ENCODE measurements at places on chromosomes 13 and 19. TPM values are rescaled to one million over a fixed set of nuclear protein-coding genes. Genes with fewer than 3 reads are reported as not detected.

The NLRP11 gene
- polyA plus RNA-seq = 0.17 TPM

The CEACAM3 gene
- polyA plus RNA-seq = not detected

- DNase-seq = no peak
Measured at GRCh38 chr19:18500376-18500775, 21.5 kb downstream of the ELL start.

The ZNF470 gene
- 8.5 TPM for polyA plus RNA-seq

DNA sequence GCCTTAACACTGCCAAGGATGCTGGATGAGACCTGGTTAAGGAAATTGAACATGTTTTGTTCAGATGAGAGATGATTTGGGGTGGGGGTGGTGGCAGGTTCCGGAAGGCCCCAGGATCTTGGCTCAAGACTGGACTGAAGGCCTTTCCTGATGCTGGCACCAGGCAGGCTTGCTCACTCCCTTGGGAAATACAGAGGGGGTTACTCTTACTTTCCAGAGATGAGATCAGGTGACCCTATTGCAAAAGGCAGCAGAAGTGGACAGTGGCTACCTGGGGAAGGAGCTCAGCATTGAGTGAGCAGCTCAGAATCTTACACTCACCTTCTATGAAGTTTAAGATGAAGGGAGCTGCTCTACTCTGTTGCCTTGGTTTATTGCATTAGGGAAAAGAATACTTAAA lies 10.8 kb downstream of the GATAD2A start:
- no peak for DNase-seq

DNA sequence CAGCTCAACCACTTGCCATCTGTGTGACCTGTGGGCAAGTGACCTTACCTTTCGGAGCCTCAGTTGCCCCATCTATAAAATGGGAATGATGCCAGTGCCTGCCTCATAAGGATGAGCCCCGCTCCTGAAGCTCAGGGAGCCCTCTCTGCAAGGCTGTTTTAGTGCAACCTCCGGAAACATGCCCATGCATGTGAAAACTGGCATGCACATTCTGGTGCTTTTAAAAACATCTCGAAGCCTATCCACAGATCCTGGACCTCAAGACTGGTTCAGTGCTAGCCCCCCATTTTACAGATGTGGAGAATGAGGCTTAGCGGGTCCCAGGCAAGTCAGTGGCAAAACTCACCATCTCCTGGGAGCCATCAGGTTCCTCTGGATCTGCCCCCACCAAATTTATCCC lies 5.6 kb downstream of the CADM4 start:
- DNase-seq = no peak

The OR7A17 gene
- not detected for polyA plus RNA-seq

DNA sequence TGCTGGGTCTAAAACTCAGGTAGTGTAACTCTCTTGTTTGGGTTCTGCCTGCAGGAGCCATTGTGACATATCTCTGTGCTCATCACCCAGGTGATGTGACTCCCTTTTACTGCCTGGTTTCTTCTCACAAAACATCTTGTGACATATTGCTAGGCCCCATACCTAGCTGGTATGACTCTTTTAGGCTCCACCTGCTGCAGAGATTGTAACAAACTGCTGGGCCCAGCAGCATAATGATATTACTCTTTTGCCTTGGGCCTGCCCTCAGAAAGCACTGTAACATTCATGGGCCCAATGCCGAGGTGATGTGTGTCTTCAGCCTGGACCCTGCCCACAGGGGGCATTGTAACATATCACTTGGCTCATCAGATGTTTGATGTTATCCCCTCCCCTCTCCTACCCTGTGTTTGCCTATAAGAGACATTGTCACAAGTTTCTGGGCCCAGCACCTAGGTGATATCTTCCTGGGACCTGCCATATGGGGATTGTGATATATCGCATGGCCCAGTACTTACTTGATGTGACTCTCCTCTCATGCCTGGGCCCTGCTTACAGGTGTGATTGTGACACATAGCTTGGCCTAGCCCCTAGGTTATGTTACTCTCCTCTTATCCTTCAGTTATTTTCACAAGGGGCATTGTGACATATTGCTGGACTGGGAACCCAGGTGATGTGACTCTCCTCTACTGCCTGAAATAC lies 18.0 kb upstream of the ZNF681 start:
- no peak for DNase-seq

- DNase-seq = no peak
Measured at GRCh38 chr13:109968876-109969577, 182.6 kb upstream of the IRS2 start.

The MYCBP2 gene
- 65.7 TPM for polyA plus RNA-seq

GRCh38 chr13:73058064-73058313 lies 816 bp upstream of the KLF5 start:
- no peak for DNase-seq

DNA sequence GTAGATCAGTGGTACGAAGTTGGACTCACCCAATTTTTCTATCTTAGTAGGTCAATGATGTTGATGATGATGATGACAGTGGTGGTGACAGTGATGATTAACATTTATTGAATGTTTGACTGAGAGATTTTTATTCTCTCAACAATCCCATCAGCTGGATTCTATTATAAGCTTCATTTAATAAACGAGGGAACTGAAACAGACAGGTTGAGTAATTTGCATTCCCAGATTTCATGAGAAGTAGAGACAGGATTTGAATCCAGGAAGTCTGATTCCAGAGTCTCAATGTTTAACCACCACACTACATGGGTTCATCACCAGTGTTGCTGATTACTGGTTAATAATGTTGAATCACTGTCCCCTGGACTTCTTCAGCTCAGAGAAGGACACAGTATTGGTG lies 168.9 kb downstream of the FLT1 start:
- no peak for DNase-seq

DNA sequence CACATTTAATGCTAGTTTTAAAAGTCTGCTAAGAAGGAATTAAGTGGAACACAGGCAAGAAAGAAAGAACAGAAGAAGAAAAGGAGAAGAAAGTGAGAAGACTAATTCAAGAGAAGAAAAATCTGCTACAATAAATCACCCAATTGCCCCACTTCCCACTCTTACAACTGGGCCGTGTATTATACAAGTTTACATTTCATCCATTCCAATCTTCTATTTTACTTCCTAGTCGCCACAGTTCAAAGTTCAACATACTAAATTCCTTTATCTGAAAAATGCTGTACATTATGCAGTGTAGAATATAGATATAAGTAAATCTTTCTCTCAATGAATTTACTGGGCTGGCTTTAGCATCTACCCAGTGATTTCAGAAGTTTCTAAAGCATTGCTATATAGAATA lies 328.2 kb downstream of the DIAPH3 start:
- DNase-seq = no peak

GRCh38 chr19:35213663-35214632 lies 14.6 kb downstream of the FAM187B start:
- DNase-seq = peak; percentile 29

The PLVAP gene
- 176 TPM for polyA plus RNA-seq

DNA sequence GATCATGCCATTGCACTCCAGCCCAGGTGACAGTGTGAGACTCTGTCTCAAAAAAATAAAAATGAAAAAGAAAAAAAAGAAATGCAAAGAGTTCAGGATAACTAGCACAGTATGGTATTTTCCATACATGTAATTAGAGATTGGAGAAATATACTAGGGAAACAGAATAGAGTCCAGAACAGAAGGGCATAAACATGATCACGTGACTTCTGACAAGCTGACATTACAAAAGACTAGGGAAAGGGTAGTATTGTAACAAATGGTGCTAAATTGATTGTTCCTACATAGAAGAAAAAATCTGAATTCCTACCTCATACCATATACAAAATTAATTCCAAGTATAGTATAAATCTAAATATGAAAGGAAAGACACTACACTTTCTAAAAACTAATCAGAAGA lies 1.3 kb upstream of the NLRP5 start:
- DNase-seq = no peak

- no peak for DNase-seq
Measured at GRCh38 chr13:73278186-73278585, 219.4 kb downstream of the KLF5 start.

GRCh38 chr19:20247016-20247683 lies 80.1 kb downstream of the ZNF486 start:
- DNase-seq = peak; percentile 30

The KASH5 gene
- 0.57 TPM for polyA plus RNA-seq

- DNase-seq = no peak
Measured at GRCh38 chr19:4904481-4904880, 1.8 kb upstream of the ARRDC5 start.

- no peak for DNase-seq
Measured at GRCh38 chr13:28402057-28402381, 92.9 kb downstream of the FLT1 start.

Measured in renal cortex interstitium (tissue), 15 donors.